ENCODE measurements at places on chromosomes 11 and 22.

- DNase-seq: no peak
Measured at GRCh38 chr22:24772493-24773220, 1.9 kb downstream of the PIWIL3 start.

GRCh38 chr11:91078221-91078620 lies 855.4 kb upstream of the CHORDC1 start:
- DNase-seq: no peak

GRCh38 chr11:80085563-80085962 lies 644.7 kb upstream of the TENM4 start:
- DNase-seq: no peak

- DNase-seq: no peak
Measured at GRCh38 chr11:112016088-112016764, 9.0 kb upstream of the DLAT start.

Measured in activated naive CD4-positive, alpha-beta T cell treated with Interleukin-2 at 50 U/mL for 16 hours (primary cell).